ENCODE measurements at places on chromosomes 7 and 10. TPM values are rescaled to one million over a fixed set of nuclear protein-coding genes. Genes with fewer than 3 reads are reported as not detected.
A peak's percentile ranks its signal among the peaks of the same experiment; 100 is the strongest.

Gene SEMA4G
- total RNA-seq = 2.6 TPM

DNA sequence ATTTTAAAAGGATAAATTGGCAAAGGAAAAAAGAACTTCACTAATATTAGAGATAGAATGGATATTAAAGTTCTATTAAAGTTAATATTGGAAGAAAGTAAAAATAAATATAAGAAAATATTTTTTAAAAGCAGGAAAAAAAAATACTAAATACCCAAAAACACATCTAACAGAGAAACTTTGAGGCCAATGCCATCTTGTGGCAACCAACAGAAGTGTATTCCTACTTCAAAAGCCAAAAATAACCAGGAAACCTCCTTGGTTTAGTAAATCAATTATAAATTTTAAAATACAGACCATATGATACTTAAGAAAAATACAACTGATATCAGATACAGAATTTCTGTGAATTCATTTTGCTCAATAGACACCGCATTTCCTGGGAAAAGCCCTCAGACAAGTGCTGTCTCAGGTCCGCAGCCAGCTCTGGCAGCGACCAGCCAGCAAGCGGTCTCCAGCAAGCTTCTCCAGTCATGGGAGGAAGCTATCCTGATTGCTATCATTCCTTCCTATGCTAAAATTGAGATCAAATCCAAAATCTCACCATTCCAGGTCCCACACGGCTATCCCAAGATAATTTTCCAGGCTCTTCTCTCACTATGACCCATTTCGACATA, 65.3 kb downstream of the LMBR1 start:
- DNase-seq = peak; percentile 22
- H3K4me3 ChIP-seq = no peak overlapping the region
- H3K27me3 ChIP-seq = no peaks in the 10 kb centered on the region
- H3K36me3 ChIP-seq = no peaks in the 10 kb centered on the region

- H3K4me3 ChIP-seq = no peak overlapping the region
- DNase-seq = peak; percentile 90
- peaks cover 29% of the 10 kb centered on the region for H3K4me1 ChIP-seq
Measured at GRCh38 chr7:2175514-2175913, 57.2 kb downstream of the MAD1L1 start.

DNA sequence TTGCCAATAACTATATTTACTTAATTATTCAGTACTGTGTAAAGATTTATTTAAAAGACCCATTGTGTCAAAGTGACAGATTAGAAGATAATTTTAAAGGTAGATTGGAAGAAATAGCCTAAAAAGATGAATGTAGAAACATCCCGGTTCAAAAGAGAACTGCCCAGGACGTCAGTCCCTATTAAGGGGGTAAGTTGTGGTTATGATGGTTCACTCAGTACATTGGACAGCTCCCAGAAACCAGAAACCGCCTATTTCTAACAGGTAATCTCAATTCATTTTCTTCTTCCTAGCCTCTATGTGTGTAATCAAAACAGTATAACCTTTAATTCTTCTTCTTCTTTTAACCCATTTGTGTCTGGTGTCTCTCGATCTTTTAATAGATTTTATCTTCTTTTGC, 1.5 kb upstream of the FERD3L start:
- H3K27ac ChIP-seq = no peak overlapping the region
- H3K36me3 ChIP-seq = no peaks in the 10 kb centered on the region
- no peak overlapping the region for H3K4me3 ChIP-seq
- no peaks in the 10 kb centered on the region for H3K27me3 ChIP-seq
- H3K4me1 ChIP-seq = 0 out of 2 replicates have a peak, but pooled peaks cover 1% of the 10 kb centered on the region

- no peak overlapping the region for H3K27ac ChIP-seq
- no peaks in the 10 kb centered on the region for H3K36me3 ChIP-seq
- no peaks in the 10 kb centered on the region for H3K27me3 ChIP-seq
- no peak overlapping the region for H3K4me3 ChIP-seq
- no peak for DNase-seq
- no peaks in the 10 kb centered on the region for H3K4me1 ChIP-seq
Measured at GRCh38 chr10:116429288-116429977, 1.8 kb downstream of the PNLIPRP3 start.

Gene ZNF727
- total RNA-seq = not detected

DNA sequence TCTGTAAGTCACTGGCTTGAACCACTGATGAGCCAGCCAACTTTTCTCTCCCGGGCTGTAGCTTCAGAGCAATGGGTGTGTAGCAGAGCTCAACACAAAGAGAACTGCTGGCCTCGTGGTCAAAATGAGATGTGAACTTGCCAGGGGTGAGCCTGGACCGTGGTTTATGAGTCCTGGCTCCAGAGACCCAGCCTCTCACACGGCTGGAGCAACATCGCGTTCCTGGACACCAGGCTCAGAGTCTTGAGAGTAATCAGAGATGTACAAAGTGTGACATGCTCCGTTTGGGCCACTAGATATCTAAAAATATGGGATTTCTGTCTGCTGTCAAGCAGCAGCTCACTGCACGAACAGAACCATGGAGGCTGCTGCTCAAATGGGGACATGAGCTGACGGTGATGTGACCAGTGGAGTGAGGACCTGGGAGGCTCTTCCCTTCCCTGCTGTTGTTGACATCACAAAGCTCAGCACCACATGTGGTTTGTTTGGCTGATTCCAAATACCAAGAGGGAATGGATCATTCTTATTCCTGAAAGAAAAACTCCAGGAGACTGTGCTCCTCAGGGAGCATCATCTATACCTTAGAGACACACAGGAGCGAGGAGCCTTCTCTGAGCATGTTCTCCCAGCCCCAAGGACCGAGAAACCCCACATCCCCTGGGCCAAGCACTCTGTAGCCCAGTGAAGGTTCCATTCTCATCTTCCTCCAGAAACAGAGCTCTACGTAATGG, 9.2 kb upstream of the SVIL start:
- no peaks in the 10 kb centered on the region for H3K36me3 ChIP-seq
- H3K27ac ChIP-seq = no peak overlapping the region
- no peak for DNase-seq
- no peaks in the 10 kb centered on the region for H3K27me3 ChIP-seq

Gene PRLHR
- not detected for total RNA-seq

Gene SOSTDC1
- 0.22 TPM for total RNA-seq

DNA sequence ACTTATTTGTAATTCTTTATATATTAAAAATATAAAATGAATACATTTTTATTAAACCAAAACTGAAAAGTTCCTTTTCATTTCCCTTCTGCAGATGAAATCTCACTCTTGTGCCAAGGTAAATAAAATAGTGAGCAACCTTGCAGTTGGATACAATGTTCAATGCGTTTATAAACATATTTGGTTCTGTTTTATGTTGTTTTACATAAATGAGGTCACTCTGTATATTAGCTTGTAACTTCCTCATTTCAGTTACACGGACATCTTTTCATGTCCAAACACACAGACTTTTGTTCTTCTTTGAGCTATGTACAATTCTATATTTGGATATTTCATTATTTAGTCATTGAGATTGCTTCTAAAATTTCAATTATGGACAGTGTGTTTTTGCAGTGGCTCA, 107.7 kb downstream of the BBS9 start:
- DNase-seq = no peak
- H3K27me3 ChIP-seq = no peaks in the 10 kb centered on the region
- H3K36me3 ChIP-seq = no peaks in the 10 kb centered on the region

DNA sequence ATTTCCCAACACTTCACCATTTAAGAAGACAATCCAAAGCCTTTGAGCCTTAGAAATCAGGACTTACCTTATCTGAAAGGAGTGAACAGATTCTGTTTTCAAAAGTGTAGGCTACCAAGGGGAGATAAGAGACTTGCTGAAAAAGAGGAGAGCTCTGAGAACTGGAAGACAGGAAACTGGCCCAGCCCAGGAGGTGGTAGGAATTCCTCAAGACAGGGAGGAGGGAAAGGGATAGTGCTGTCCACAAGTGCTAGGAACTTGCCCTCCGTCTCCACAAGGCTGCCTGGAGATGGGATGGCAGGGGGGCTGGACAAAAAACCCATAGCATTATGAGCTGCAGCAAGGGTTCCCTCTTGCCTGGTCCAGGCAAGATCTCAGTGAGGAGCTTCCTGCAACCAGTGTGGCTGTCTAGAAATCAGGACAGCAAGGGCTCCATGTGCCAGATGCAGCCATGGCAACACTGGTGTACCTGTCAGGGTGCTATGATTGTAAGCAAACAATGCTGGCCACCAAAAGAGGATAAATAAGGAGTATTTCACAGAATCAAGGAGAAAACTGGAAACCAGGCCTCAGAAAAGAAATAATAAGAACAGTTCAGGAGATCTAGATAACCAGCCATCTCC, 22.7 kb upstream of the FRMD4A start:
- no peak for DNase-seq
- no peak overlapping the region for H3K27ac ChIP-seq
- H3K36me3 ChIP-seq = no peaks in the 10 kb centered on the region
- peaks cover 14% of the 10 kb centered on the region for H3K27me3 ChIP-seq
- no peak overlapping the region for H3K4me3 ChIP-seq

- peaks cover 6% of the 10 kb centered on the region for H3K4me1 ChIP-seq
- H3K4me3 ChIP-seq = no peak overlapping the region
- H3K36me3 ChIP-seq = no peaks in the 10 kb centered on the region
- 0 out of 2 replicates have a peak, but pooled peaks cover 8% of the 10 kb centered on the region for H3K27me3 ChIP-seq
- H3K27ac ChIP-seq = no peak overlapping the region
- DNase-seq = no peak
Measured at GRCh38 chr7:150986556-150986955, 4.3 kb upstream of the NOS3 start.

- H3K27me3 ChIP-seq = no peaks in the 10 kb centered on the region
- no peaks in the 10 kb centered on the region for H3K36me3 ChIP-seq
- no peak overlapping the region for H3K27ac ChIP-seq
- DNase-seq = peak; percentile 56
- no peak overlapping the region for H3K4me3 ChIP-seq
Measured at GRCh38 chr7:19362099-19362498, 216.9 kb upstream of the FERD3L start.

DNA sequence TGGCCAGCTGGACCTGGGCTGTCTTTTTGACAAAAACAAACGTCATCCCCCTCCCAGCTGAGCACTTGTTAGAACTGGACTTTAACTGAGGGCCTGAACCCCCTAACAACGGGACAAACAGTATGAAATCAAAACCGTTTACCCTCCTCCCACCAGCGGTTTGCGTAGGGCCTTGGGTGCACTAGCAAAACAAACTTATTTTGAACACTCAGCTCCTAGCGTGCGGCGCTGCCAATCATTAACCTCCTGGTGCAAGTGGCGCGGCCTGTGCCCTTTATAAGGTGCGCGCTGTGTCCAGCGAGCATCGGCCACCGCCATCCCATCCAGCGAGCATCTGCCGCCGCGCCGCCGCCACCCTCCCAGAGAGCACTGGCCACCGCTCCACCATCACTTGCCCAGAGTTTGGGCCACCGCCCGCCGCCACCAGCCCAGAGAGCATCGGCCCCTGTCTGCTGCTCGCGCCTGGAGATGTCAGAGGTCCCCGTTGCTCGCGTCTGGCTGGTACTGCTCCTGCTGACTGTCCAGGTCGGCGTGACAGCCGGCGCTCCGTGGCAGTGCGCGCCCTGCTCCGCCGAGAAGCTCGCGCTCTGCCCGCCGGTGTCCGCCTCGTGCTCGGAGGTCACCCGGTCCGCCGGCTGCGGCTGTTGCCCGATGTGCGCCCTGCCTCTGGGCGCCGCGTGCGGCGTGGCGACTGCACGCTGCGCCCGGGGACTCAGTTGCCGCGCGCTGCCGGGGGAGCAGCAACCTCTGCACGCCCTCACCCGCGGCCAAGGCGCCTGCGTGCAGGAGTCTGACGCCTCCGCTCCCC, at the start of gene IGFBP1:
Gene IGFBP1 (plus strand): TSS at position 304 of the 808 bp plus-strand sequence. CDS start 165 bp downstream, at position 469.
- peaks cover 41% of the 10 kb centered on the region for H3K4me1 ChIP-seq
- DNase-seq = no peak
- H3K27me3 ChIP-seq = no peaks in the 10 kb centered on the region
- H3K27ac ChIP-seq = no peak within 1 kb of the TSS
- H3K36me3 ChIP-seq = no peaks in the 10 kb centered on the region

Gene ITGA8
- not detected for total RNA-seq

Gene SPACDR
- 0.11 TPM for total RNA-seq

Gene ADAMTS14
- total RNA-seq = 1.4 TPM

- H3K4me1 ChIP-seq = 0 out of 2 replicates have a peak, but pooled peaks cover 10% of the 10 kb centered on the region
- H3K4me3 ChIP-seq = no peak overlapping the region
- no peaks in the 10 kb centered on the region for H3K36me3 ChIP-seq
Measured at GRCh38 chr7:150355666-150356059, 13.0 kb upstream of the REPIN1 start.

DNA sequence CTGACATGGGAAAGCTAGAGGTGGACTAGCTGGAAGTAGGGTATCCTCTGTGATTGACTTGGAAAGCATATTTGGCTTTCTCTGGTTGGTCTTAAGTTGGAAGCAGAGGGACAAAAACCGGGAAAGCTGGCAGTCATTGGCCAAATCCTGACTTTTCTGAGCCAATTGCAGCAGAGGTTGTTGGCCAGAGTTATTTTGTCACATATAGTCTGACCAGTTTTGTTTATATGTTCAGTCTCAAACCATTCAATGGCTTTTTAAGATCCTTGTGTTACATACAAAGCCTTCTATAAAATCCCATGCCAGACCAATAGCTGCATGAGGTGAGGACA, 6.3 kb downstream of the CFAP69 start:
- H3K27ac ChIP-seq = peak overlapping the region; percentile 92
- no peaks in the 10 kb centered on the region for H3K27me3 ChIP-seq
- peaks cover 26% of the 10 kb centered on the region for H3K4me1 ChIP-seq
- H3K4me3 ChIP-seq = peak overlapping the region; percentile 53
- no peaks in the 10 kb centered on the region for H3K36me3 ChIP-seq

DNA sequence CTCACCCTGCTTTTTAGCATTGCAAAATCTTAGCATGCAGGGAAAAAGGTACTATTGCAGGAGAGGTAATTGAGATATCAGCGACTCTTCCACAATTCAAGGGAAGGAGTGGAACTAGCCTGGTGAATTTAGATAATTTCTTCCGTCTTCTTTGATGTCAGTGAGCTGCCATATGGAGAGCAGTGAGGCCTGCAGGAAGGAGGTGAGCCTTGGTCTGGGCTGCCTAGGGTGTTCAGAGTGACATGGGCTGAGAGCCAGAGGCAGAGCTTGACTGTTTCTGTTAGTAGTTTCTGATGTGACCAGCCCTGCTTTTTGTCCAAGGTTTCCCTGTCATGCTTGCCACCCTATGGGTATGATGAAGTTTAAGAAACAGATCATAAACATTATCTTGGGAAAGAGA, 28.6 kb downstream of the KAT6B start:
- no peak overlapping the region for H3K27ac ChIP-seq
- H3K27me3 ChIP-seq = no peaks in the 10 kb centered on the region
- no peaks in the 10 kb centered on the region for H3K4me1 ChIP-seq
- H3K4me3 ChIP-seq = no peak overlapping the region

DNA sequence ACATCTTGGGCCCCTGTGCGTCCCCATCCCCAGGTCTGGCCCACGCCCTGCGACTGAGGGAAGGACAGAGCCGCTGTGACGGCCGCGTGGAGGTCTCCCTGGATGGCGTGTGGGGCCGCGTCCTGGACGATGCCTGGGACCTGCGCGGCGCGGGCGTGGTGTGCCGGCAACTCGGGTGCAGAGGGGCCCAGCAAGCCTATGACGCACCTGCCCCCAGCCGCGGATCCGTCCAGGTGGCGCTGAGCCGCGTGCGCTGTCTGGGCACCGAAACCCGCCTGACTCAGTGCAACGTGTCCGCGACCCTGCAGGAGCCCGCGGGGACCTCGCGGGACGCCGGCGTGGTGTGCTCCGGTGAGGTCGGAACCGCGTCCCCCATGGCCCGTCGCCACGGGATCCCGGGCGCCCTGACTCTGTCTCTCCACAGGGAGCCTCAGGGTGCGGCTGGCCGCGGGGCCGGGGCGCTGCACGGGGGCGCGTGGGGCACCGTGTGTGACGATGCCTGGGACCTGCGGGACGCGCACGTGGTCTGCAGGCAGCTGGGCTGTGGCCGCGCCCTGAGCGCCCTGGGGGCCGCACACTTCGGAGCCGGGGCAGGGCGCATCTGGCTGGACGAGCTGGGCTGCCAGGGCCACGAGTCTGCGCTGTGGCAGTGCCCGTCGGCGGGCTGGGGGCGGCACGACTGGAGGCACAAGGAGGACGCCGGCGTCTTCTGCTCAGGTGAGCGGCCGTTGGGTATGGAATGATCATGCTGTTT, 5.9 kb downstream of the SCART1 start:
- no peaks in the 10 kb centered on the region for H3K4me1 ChIP-seq
- H3K4me3 ChIP-seq = no peak overlapping the region
- H3K27ac ChIP-seq = no peak overlapping the region
- H3K36me3 ChIP-seq = no peaks in the 10 kb centered on the region
- DNase-seq = no peak
